Bronchial epithelial cell (primary cell): ENCODE measurements at places on chromosomes 11 and 22.
A peak's percentile ranks its signal among the peaks of the same experiment; 100 is the strongest.

GRCh38 chr11:45301537-45302246, 15.6 kb upstream of the SYT13 start:
- no peak for DNase-seq

DNA sequence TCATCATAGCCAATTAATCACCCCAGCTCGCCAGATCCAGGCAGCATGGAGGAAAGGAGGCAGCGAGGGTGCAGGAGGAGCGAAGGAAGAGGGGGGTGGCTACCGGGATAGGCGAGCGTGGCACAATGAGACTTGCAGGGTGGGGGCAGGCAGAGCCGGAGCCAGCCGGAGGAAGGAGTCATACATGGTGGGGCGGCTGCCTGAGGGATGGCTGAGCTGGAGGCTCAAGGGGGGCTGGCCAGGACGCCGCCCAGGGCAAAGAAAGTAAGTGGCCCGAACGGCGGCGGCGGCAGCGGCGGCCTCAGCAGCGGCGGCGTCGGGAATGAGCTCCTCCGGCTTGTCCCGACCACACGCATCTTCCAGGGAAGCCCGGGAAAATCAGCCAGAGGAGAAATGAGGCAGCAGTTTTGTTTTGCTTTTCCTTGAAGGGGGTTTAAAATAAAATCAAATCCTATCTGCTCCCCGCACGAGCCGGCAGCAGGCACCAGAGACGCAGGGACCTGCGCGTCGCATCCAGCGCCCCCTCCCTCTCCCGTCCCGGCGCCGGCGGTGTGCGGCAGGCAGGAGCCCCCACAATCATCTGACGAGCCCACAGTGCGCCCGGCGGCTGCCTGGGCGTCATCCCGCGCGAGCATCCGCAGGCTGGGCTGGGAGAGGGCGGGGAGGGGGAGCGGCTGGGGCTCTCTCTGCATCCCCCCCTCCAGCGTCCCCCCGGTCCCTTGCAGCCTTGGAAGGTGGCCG, 263.6 kb downstream of the CTTN start:
- no peak for DNase-seq

GRCh38 chr22:22235558-22235957, 9.0 kb upstream of the VPREB1 start:
- peak; percentile 24 for DNase-seq

DNA sequence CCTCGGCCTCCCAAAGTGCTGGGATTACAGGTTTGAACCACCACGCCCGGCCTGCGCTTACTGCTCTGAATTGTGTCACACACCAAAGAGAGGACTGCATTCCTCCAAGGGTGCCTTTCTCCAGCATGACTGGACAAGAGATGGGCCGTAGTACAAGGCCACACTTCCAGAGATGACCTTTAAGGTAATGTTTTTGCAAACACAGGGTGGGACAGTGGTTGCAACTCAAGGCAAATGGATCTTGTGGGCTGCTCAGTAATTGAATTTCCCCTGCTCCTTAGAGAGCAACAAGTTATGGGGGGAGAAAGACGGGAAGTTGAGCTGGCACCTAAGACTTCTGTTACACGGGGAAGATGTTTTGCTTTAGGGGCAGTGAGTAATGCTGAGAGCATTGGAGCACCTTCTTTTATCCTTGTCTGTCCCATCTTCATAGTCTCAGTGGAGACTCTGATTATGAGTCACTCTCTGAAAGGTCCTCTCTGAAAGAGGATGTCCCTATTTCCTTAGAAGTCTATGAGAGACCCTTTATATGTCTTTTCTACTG, 66.3 kb downstream of the C11orf91 start:
- peak; percentile 90 for DNase-seq

- no peak for DNase-seq
These were observed 144.9 kb downstream of the HIPK3 start for GRCh38 chr11:33402066-33402465.

GRCh38 chr11:10397226-10397987, 57.7 kb upstream of the AMPD3 start:
- DNase-seq, result no peak

DNA sequence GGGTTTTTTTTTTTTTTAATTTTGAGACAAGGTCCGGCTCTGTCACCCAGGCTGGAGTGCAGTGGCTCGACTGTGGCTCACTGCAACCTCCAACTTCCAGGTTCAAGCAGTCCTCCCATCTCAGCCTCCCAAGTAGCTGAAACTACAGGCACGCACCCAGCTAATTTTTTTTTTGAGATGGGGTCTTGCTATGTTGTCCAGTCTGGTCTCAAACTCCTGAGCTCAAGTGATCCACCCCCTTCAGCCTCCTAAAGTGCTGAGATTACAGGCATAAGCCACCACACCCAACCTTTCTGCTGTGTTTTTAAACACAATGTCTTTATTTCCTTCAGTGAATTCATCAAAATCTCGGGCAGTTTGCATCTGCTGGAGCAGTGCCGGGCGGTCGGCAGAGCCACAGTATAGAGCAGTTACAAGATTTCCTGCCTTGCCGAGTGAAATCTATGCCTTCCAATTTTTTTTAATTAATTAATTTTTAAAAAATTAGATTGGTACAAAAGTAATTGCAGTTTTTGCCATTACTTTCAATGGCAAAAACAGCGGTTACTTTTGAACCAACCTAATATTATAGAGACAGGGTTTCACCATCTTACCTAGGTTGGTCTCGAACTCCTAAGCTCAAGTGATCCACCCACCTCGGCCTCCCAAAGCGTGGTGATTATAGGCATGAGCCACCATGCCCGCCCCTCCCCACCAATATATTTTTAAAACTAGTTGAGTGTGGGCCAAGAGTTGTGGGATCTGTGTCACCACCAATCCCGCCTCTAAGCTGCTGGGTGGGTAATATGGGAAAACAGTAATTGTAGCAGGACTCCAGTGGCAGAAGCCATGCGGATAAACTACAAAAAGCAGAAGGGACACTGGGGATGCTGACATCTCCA, 2.7 kb upstream of the ACY3 start:
- no peak for DNase-seq

DNA sequence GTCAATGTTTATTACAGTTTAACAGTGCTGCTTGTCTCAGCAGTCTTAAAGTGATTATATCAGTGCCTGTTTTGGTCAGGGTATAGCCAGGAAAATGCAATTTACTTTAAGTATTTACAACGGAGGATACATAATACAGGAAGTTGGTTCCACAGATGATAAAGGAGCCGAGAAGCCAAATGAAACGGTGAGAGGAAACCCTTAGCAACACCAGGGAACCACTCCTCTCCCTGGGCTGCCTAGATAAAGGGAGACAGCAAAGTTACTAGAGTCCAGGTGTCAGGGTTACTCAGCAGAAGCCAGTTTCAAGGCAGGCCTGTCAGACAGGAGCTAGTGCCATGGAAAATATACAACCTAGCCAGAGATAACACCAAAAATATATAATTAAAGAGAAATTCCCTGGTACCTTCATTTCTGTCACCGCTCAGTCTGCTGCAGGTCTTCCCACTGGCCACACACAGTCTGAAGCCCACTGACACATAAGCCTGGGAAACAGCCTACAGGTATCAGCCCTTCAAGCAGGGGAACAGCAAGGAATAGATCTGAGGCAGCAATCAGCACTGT, 55.5 kb downstream of the FAM76B start:
- DNase-seq, result no peak

DNA sequence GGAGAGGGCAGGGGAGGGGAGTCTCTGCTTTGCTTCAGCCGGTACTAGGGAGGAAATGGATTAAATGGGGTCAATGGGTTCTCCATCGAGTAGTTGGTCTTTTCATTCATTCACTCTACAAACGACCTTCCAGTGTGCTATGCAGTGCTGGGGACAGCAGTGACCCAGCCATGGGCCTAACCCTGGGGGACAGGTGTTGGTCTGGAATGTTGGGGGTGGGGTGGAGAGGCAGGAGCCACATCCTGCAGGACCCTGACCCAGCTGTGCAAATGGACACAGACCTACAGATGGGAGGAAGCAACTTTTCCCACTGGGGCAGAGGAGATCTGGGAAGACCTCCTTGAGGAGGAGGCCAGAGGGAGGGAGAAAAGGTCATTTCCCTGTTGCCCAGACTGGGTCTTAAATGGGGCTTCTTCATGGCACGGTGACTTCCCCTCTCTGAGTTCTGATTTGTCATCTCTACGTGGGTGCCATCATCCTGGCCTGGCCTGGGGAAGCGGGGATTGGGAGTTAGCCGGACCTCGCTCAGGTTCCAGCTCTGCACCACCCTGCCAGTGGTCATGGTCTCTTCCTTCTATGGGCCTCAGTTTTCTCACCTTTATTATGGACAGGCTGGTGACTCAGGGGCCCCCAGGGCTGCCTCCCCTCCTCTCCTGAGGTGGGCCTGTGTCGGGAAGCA, 2.0 kb downstream of the CYTH4 start:
- DNase-seq, result no peak

GRCh38 chr22:28609921-28610320, 69.7 kb downstream of the TTC28 start:
- no peak for DNase-seq

GRCh38 chr11:60935676-60936442, 11.6 kb downstream of the TMEM132A start:
- DNase-seq, result peak; percentile 25

DNA sequence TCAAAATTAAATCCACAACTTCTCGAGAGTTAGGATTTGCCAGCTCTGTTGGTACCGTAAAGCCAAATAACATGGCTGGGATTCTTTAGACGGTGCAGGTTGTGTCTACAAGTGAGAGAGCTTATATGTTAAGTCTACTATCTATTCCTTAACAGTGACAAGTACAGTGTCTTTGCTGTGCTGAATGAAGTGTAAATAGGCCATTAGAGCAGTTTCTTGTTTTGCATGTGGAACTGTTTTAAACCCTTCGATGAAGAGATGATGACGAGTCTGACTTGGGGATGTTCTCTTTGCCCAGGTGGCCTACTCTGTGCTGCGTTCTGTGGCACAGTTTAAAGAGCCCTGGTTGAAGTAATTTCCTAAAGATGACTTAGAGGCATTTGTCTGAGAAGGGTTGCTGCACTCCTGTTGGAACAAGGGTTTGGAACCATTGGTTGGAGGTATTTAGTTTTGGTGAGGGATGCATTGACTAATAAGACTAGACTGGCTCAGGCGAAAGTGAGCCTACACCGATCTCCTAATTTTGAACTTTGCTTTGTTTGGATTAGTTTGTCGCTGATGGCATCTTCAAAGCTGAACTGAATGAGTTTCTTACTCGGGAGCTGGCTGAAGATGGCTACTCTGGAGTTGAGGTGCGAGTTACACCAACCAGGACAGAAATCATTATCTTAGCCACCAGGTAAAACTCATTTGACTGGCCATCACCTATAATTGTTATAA, 988 bp downstream of the RPS3 start:
- peak; percentile 31 for DNase-seq

- DNase-seq, result no peak
These were observed 143.1 kb downstream of the CSNK2A3 start for GRCh38 chr11:11209967-11210366.

GRCh38 chr11:47565340-47566148, at the start of gene PTPMT1:
Gene PTPMT1 (plus strand): TSS chr11:47565599. CDS start chr11:47565623, 24 bp downstream.
- peak; percentile 33 for DNase-seq

GRCh38 chr11:2378527-2379210, 1.6 kb downstream of the CD81 start:
- DNase-seq, result no peak

- DNase-seq, result no peak
These were observed 12.4 kb upstream of the CLDN5 start for GRCh38 chr22:19536564-19536963.

- DNase-seq, result peak; percentile 15
These were observed 161.1 kb upstream of the CCDC179 start for GRCh38 chr11:23021287-23021863.

DNA sequence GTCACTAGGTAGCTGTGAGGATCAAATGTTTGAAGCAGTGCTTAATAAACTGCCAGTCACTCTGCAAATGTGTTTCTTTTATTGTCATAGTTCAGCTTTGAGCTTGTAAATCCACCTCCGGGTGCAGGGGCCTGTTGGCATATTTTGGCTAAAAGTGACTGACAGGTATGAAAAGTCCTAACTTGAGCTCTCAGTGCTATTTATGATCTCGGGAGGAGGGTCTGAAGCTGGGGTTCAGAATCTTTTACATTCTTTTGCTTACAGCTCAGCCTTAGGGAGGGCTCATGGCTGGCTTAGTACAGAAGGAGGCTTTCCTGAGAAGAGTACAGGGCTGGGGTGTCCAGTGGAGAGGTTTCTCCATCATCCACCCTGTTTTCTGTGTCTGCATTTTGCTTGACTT, 1.5 kb downstream of the ASPHD2 start:
- DNase-seq, result no peak

DNA sequence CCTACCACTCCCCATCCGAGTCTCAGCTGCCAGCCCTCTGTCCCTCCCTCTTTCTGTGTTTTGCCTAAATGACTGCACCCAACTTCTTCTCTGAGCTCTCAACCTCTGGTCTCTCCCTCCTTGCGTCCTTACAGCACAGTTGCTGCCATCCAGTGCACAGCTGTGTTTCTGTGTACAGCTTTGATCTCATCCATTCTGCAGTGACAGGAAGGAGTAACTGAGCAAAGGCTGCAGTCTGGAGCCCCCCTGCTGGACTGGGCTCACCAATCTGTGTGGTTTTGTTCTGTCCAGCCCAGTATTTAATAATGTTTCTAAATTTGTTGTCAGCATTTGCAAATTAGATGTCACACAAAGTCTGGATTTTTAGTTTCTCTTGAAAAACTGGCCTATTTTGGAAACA, 43.8 kb downstream of the PRR5L start:
- DNase-seq, result no peak

DNA sequence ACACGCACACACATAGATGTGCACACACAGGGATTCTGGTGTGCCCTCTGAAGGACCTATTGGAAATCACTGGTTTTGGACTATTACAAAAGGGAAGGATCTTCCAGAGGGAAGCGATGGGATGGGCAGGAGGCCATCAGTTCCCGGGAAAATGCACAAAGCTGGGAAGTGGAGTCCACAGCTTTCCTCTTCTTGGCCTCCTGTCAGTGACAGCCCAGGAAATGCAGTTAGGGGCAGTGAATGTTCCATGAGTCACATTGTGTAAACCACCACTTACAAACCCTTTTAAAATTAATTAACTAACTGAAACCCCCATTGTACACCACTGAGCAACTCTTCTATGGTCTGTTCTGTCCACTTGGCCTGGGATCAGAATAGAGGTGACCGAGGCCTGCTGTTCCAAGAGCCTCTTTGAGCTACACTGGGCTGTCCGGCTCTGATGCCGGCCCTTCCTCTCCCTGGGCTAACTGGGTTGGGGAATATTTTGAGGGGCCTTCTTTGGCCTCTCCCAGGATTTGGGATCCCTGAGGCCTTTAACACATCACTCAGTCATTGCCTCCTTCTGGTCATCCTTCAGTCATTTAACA, 137.7 kb downstream of the FEZ1 start:
- peak; percentile 20 for DNase-seq

DNA sequence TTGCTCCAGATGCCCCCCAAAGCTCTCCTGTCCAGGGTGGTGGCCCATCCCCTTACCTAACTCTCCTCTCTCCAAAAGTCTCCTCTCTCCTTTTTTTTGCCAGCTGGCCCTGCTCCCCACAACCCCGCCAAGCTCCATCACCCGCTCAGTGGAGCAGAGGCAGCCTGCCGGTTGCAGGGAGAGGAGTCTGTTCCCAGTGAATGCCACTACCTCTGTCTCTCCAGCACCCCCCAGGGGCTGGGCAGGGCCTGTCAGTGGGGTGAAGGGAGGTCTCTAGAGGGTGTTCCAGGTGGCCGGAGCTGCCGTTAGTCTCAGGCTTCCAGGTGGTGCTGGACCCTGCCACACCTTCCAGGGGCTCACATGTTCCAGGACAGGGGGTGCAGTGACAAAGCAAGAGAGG, 387.0 kb downstream of the CTTN start:
- DNase-seq, result no peak

GRCh38 chr11:70158201-70158600, 44.9 kb upstream of the FADD start:
- no peak for DNase-seq
